ENCODE measurements at places on chromosomes 3 and 15.

DNA sequence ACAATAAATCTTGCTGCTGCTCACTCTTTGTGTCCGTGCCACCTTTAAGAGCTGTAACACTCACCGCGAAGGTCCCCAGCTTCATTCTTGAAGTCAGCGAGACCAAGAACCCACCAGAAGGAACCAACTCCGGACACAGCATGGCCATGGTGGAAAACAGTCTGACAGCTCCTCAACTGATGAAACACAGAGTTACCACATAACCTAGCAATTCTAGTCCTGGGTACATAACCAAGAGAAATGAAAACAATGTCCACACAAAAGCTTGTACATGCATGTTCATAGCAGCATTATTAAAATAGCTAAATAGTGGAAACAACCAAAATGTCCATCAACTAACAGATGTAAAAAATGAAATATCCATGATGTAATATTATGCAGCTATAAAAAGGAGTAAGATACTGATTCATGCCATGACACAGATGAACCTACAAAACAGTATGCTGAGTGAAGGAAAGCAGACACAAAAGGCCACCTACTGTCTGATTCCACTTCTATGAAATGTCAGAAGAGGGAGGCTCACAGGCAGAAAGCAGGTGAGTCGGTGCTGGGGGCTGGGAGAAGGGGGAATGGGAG lies 36.8 kb downstream of the VGLL4 start:
- no peak for DNase-seq

GRCh38 chr3:53234130-53234840 lies 21.5 kb downstream of the TKT start:
- DNase-seq: no peak

GRCh38 chr15:66170042-66170441 lies 83.5 kb downstream of the MEGF11 start:
- DNase-seq: no peak

GRCh38 chr15:80788536-80788935 lies 9.4 kb downstream of the CEMIP start:
- no peak for DNase-seq

DNA sequence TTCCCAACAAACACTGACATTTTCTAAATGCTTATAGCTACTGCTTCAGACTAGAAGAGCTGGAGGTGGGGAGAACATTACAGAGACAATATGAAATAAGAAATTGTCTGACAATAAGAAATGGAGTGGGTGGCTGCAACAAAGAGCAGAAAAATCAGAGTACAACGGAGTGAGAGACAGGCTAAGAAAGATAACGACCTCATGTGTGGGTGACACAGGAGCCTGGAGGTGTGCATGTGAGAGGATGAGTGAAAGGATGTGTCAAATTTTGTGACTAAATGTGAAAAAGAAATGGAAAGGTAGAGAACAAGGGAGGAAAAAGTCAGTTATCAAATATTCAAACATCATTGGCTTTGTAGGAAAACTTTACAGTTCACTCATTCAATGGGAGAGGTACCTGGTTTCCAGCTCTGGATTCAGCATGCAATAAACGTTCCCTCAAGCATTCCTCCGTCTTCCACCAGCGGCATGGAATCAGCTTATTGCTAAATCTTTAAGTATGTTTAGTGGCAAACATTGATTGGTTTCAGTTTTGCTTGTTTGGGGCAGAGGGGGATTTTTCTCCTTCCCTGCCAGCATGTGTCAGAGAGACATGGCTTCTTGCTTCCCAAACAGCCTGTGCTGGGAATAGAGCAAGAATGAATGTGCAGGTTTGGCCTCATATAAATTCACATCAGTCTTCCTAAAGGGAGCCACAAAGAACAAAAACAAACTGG lies 103.8 kb upstream of the CHRM5 start:
- no peak for DNase-seq
